Non-pigmented ciliary epithelial cell (primary cell): ENCODE measurements at places on chromosomes 3 and 15.

- DNase-seq: no peak
These were observed 1.7 kb upstream of the IFT57 start for GRCh38 chr3:108223928-108224327.

DNA sequence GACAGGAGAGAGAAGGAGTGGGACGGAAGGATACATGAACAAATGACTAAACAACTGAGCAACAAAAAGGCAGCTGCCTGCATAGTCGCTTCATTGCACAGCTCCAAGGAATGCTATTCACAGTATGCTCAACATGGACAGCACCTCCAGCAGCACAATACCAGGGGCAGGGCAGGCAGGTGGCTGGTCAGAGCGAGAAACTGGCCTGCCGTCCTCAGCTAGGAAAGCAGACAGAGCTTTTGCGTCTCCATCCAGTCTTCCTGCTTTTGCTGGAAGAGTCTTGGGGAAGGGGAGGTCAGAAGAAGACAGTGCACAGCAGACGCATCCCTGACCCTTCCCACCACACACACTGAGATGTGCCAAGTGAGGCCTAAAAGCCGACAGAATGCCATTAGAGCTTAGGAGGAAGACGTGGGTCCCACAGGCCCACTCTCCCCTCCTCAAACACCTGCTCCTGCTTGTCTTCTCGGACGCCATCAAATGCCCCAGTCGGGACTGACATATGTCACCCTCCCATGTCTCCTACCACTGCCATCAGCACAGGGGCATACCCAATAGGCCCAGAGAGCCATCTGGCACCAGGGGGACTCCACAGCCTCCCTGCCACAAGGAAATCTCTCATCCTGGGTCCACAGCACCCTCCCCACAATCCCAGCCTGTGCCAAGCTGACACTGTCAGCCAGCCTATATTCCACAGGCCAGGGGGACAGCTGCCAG lies 3.9 kb downstream of the RAB6B start:
- DNase-seq: no peak

GRCh38 chr3:16808393-16809107 lies 76.2 kb upstream of the PLCL2 start:
- no peak for DNase-seq

GRCh38 chr15:69657626-69658025 lies 205.0 kb downstream of the RPLP1 start:
- DNase-seq: no peak

DNA sequence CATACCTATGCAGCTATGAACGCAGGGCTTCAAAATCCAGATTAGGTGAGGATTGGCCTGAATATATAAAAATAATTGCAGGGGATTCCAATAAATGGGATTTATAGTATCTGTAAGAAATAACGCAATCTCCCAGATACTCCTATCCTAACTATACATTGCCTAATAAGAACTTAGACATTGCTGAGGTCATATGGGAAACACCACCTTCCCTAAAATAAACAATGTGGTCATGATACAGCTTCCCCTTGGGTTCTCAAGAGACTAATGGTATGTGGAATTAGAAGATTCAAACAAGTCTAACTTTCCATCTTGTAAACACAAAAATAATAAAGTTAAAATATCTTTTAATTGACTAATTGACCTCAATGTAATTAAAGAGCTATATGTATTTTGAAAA lies 28.2 kb downstream of the UBE3A start:
- DNase-seq: peak; percentile 31

DNA sequence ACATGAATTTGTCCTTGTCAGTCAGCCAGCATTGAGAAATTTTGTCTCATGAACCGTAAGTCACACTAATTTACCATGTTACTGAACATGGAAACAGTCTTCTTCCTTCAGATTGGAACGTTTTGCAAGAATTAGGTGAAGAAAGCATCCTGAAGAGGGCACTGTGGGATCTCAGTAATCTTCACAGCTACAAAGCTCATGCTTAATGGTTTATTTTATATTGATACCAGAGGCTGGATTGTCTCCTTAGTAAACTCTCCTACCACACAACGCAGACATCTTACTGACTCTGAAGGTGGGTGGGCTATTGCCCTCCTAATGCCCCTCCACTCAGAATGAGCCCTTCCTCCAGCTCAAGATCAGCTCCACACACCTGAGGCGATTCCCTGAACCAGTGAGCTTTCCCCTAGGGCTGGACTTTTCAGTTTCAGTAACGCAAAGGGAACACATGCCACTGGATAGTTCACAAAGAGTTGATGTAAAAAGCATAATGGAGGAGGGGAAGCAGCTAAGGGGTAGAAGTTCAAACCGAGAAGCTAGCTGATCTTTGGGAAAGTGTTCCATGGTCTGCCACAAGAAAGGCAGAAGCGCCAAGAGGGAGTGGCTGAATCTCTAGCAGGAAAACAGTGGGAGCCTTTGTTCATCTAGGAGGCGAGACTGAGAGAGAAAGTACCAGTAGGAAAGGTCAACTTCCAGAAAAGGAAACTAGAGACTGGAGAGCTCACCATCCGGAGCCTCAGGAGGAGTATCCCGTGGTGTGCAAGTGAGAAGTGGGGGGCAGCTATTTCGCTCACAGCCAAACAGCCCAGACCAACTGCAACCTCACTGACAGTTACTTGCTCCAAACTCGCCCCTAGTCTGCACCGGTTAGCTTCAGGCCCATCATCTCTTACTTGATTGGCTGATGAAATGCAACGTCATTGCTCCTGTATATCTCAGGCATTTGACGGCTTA lies at the start of gene SLC9C1:
SLC9C1 (minus strand) TSS at position 849 of the 954 bp plus-strand sequence. CDS start 7,425 bp downstream, outside the sequence.
- peak; percentile 41 for DNase-seq

- DNase-seq: peak; percentile 11
These were observed 53.4 kb upstream of the EIF5A2 start for GRCh38 chr3:170961616-170962400.

GRCh38 chr3:53703630-53704362 lies 142.4 kb downstream of the CHDH start:
- DNase-seq: no peak

GRCh38 chr15:44490622-44491021 lies 46.3 kb upstream of the EIF3J start:
- DNase-seq: peak; percentile 28

DNA sequence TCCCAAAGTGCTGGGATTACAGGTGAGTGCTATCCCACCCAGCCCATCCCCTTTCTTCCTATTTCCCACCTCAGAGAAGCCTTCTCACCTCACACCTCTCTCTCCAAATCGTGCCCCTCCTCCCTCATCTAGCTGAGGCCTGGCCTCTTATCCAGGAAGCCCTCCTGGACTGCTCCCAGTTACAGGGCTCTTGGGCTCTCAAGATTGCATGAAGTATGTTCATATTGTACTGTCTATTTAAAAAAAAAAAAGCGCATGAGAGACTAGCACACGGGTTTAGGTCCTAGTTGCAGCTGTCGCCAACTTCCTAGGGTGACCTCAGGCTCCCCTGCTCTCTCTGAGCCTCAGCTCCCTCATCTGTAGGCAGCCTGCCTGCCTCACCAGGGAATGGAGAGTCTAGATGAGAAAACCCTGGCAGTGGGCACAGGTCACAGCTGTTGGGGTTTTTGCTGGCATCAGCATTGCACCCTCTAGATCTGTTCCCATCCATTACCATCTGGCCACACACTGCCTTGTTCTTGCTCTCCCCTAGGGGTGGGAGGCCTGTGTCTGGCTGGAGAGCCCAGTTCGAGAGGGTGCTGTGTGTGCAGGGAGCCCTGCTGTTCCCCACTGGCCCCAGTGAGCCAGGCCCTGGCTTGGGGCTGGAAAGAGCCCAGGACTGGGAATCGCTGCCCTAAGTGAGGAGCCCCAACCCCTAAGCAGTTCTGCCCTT lies 24.2 kb upstream of the C15orf39 start:
- no peak for DNase-seq

- no peak for DNase-seq
These were observed 19.8 kb downstream of the CCR3 start for GRCh38 chr3:46261926-46262594.

GRCh38 chr3:111594205-111594604 lies 941 bp downstream of the ZBED2 start:
- peak; percentile 78 for DNase-seq

DNA sequence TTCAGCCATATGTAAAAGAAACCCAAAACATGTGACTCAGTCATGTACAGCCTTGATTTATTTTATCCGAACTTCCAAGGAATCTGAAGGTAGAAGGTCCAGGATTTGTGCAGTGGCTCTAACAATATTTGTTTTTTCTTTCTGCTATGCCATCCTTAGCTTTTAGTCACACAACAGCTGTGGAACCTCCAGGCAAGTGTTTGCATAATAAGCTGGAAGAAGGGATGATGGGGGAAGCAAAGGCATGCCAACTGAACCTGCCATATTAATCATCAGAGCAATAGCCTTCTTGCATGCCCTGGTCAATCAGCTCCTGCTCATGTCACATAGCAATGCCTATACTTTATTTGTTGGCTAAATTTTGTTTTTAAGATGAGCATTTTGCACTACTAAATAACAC lies 444.7 kb upstream of the ARPP21 start:
- no peak for DNase-seq

GRCh38 chr15:31317017-31317416 lies 9.6 kb upstream of the KLF13 start:
- no peak for DNase-seq
